ENCODE measurements at places on chromosomes 12 and 14.

DNA sequence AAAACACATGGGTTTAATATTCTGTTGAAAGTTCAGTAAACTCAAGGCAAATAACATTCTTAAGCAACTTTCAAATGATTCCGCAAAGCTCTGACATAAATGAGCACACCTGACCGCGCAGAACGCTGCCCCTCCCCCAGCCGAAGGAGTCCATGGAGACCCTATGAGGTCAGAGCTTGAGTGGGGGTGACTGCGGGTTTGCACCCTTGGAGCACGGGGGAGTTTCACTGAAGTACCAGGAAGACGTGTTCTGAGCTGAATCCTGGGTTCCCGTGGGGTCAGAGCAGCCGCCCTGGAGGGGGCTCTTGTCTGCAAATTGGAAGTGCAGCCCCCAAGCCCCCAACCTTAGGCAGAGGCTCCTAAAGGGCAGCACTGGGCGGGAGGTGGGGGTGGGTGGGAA, 324.1 kb upstream of the SFSWAP start:
- DNase-seq = no peak

DNA sequence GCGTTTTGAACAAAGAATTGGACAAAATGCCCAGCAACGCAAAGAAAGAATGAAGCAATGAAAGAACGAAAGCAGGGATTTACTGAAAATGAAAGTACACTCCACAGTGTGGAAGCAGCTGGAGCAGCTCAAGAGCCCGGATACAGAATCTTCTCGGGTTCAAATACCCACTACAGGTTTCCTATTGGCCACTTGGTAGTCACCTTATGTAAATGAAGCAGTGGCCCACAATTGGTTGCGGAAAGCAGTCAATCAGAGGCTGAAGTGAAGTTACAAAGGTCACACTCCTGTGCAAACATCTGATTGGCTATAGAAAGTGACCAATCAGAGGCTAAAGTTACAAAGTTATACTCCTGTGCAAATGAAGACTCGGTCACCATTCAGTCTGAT, 15.0 kb upstream of the PPP1R13B start:
- no peak for DNase-seq

DNA sequence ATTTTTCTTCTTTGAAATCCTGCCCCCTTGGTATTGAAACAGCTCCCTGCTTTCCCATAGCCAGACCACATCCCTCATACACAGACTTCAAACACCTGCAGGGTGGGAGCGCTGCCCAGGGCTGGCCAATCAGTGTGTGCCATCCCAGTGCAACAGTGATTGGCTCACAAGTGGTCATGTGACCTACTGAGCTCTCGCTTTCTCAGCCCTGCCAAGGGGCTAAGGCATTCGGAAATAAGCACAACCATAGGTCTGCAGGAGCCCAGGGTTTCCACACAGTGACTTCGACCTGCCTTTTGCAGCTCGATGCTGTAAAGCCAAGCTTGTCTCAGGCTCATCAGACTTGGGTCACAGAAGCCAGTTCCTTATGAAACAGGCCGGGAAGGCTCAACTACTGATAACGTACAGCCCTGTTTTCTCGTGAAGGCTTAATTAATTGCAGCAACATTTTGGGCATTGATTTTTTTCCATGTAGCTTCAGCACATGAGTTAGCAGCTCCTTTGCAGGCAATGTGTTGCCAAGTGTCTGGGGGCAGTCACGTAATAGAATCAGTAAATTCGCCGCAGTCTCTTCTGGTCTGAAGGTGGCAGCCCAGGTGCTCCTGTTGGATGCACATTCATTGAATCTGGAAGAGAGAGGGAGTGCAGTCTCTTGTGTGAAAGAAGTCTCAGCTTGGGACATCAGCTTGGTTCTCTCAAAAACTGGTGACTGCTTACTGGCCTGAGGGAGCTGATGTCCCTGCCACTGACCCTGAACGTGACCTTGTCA, 1091.8 kb downstream of the AACS start:
- no peak for DNase-seq

- DNase-seq = no peak
Observed at GRCh38 chr12:42557586-42558172, 31.9 kb downstream of the PRICKLE1 start.

DNA sequence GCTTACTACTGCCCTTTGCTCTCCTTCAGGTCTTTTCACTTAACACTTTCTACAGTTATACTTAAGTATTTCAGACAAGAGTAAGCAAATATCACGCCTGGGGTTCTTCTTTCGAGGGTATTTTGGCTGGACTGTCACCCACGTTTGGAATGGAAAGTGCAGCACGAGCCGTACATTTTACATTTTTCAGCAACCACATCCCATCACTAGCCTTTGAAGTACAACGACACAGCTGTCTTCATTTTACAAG, 349 bp upstream of the FAM177A1 start:
- no peak for DNase-seq
